ENCODE measurements at places on chromosomes 12 and 14. TPM values are rescaled to one million over a fixed set of nuclear protein-coding genes. Genes with fewer than 3 reads are reported as not detected.

DNA sequence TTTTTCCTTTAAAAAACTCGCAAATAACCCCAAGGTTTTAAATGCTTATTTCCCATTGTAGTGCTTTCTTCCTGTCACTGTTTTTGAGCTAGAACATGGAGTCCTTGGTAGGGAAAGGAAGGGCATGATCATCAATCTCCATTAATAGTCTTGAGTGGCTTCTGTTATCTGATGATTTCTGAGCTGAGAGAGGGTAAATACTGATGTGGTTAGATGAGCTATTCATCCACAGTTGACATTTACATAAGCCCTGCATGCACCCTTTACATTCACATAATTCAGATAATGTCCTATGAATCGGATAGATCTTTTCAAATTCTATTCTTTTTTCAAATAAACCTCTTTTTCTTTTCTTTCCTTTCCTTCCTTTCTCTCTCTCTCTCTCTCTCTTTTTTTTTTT is 81.4 kb downstream of the NTN4 start:
- no peaks in the 10 kb centered on the region for H3K27me3 ChIP-seq
- H3K4me3 ChIP-seq = no peak overlapping the region
- DNase-seq = no peak

KLRD1 gene
- 0.83 TPM for total RNA-seq

- no peaks in the 10 kb centered on the region for H3K36me3 ChIP-seq
- peaks cover 3% of the 10 kb centered on the region for H3K27me3 ChIP-seq
- H3K27ac ChIP-seq = no peak overlapping the region
- no peak for DNase-seq
- H3K4me1 ChIP-seq = no peaks in the 10 kb centered on the region
Observed at GRCh38 chr12:85949253-85949652, 75.2 kb downstream of the NTS start.

RGS6 gene
- 2.4 TPM for total RNA-seq

- H3K4me1 ChIP-seq = no peaks in the 10 kb centered on the region
- DNase-seq = no peak
- H3K27me3 ChIP-seq = no peaks in the 10 kb centered on the region
- no peak overlapping the region for H3K4me3 ChIP-seq
Observed at GRCh38 chr14:48970943-48971342, 615.2 kb downstream of the RPS29 start.

PTPRB gene
- 41.9 TPM for total RNA-seq

KRT83 gene
- total RNA-seq = not detected

DNA sequence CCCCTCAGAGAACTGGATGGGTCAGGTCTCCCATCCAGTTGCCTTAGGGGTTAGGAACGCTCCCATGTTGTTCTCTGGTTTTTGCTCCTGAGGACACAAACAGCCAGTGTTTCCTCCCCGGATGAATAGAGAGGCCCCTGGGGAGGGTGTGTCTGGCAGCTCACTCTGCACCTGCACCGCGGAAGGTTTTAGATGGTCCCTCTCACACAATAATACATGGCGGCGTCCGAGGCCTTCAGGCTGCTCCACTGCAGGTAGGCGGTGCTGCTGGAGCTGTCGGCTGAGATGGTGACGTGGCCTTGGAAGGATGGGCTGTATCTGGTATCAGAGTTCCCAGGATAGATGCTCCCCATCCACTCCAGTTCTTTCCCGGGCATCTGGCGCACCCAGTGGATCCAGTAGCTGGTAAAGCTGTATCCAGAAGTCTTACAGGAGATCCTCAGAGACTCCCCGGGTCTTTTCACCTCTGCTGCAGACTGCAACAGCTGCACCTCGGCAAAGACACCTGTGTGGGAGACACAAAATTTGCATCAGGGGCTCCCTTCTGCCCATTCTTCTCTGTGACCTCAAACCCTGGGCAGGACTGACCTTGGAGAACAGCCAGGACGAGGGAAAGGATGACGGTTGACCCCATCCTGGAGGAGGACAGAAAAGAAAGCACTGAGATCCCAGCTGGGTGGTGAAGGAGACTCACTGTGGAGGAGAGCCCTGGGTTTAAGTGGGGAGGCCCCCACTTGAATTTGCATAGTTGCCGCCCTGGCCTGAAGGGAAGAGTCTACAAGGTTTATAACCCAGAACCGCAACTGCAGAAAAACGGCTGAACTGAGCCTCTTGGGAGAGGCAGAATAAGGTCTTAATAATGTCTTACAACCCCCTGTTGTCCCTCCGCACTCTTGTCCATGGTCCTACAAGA is 1324.8 kb downstream of the TMEM121 start:
- no peaks in the 10 kb centered on the region for H3K4me1 ChIP-seq
- DNase-seq = no peak
- peaks cover 42% of the 10 kb centered on the region for H3K27me3 ChIP-seq
- no peak overlapping the region for H3K4me3 ChIP-seq
- H3K36me3 ChIP-seq = no peaks in the 10 kb centered on the region

TBX5 gene
- total RNA-seq = 20.4 TPM

DNA sequence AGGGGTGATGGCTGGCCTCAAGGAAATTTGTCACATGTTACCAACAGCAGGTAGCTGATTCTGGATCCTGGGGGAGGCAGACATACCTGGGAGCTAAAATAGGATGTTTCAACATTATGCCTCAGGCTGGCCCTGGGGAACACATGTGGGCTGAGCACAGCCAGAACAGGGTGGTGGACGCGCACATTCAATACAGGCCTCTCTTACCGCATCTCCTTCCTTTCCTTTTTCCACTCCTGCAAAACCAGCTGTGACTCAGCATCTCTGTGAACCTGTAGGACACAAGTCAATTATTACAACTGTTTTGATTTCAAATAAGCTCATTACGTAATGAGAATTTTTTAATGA is 61.0 kb downstream of the NT5DC3 start:
- H3K4me1 ChIP-seq = no peaks in the 10 kb centered on the region
- no peak overlapping the region for H3K27ac ChIP-seq
- peaks cover 17% of the 10 kb centered on the region for H3K36me3 ChIP-seq
- H3K4me3 ChIP-seq = no peak overlapping the region

DNA sequence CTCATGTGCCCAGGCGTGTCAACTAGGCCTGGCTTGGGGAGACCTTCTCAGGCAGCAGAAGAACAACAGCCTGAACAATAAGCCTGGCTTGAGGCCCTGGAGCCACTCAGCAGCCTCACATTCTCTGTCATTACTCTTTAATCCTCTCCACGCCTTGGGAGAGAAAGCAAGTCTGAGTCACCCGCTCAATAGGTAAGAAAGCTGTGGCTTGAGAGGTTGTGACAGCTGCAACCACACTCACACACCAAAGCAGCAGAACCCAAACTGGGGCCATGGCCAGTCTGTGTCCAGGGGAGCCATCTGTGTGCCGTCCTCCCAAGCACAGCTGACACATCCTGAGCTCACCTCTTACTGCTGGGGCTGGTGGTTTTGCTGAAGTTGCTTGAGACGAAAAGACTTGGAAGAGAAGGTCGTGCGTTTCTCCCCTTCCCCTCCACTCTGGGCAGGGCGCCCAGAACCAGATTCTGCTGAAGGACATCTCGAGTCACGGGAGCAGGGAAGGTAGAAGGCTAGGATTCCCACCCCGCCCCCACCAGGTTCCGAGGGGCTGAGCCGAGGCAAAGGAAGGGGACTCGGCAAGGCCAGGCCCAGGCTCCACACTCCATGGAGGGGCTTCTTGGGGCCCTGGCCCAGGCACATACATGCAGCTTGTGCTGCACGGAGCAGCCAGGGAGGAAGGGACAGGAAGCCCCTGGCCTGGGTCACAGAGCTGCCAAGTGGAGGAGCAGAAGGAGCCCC is 5.5 kb downstream of the TMEM63C start:
- no peak overlapping the region for H3K27ac ChIP-seq
- H3K36me3 ChIP-seq = no peaks in the 10 kb centered on the region
- no peak overlapping the region for H3K4me3 ChIP-seq
- DNase-seq = no peak
- H3K27me3 ChIP-seq = peaks cover 4% of the 10 kb centered on the region

DNA sequence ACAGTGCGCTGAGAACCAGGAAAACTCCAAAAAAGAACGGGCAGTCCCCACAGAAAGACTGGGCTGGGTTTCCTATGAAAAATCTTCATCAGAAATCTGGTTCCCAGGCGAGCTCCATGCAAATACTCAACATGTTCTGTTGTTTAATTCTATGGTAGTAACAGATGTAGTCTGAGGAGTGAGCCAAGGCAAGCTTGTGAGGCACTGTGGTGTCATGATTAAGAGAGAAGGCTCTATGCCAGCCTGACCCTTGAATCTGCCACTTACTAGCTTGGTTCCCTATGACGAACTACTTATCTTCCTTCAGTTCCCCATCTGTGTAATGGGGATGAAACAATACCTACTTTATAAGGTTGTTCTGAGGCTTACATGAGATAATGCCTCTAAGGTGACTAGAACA is 10.7 kb downstream of the POMT2 start:
- H3K27me3 ChIP-seq = no peaks in the 10 kb centered on the region
- DNase-seq = no peak
- peaks cover 36% of the 10 kb centered on the region for H3K4me1 ChIP-seq
- no peak overlapping the region for H3K27ac ChIP-seq
- H3K4me3 ChIP-seq = no peak overlapping the region
- peaks cover 15% of the 10 kb centered on the region for H3K36me3 ChIP-seq

DNA sequence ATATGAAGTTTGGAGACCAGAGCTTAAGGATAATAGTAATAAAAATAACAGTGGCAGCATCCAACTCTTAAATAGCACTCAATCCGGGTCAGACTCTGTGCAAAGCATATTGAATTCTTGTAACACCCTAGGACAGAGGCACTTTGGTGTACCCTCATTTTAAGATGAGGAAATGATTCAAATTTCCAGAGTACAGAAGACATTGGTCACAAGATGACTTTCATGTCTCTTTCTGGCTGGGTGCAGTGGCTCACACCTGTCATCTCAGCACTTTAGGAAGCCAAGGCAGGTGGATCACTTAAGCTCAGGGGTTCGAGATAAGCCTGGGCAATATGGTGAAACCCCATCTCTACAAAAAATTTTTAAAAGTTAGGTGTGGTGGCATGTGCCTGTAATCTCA is 235.8 kb downstream of the SLC15A4 start:
- no peak overlapping the region for H3K4me3 ChIP-seq
- no peaks in the 10 kb centered on the region for H3K36me3 ChIP-seq

PLEKHG7 gene
- not detected for total RNA-seq

CAPS2 gene
- total RNA-seq = 28.2 TPM

GRCh38 chr12:105261010-105261409 is 25.0 kb upstream of the APPL2 start:
- no peak overlapping the region for H3K27ac ChIP-seq
- H3K27me3 ChIP-seq = peaks cover 16% of the 10 kb centered on the region
- H3K36me3 ChIP-seq = no peaks in the 10 kb centered on the region
- no peak for DNase-seq
- no peaks in the 10 kb centered on the region for H3K4me1 ChIP-seq
- no peak overlapping the region for H3K4me3 ChIP-seq

DNA sequence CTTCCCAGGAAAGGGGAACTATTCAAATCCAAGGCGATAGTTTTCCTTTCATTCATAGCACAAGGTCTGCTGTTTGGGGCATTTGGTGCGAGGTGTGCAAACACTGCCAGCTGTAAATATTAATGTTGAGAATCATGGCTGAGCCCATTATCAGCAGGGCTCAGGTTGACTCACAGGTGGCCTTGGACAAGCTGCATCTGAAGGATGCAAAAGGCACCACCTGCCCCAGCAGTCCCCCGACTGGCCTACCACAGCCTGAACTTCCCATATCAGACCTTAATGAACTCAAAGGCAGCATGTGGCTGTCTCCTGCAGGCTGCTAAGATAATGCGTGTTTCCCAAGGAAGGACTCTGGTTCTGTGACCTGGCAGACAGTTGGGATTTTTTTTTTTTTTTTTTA is 93.3 kb upstream of the MAP1LC3B2 start:
- no peak for DNase-seq
- no peaks in the 10 kb centered on the region for H3K27me3 ChIP-seq
- no peaks in the 10 kb centered on the region for H3K36me3 ChIP-seq
- H3K4me1 ChIP-seq = no peaks in the 10 kb centered on the region

- H3K4me1 ChIP-seq = peaks cover 15% of the 10 kb centered on the region
- H3K27ac ChIP-seq = no peak overlapping the region
- H3K36me3 ChIP-seq = no peaks in the 10 kb centered on the region
- DNase-seq = peak; percentile 86
- H3K27me3 ChIP-seq = no peaks in the 10 kb centered on the region
Observed at GRCh38 chr12:106193394-106194215, 54.2 kb downstream of the CKAP4 start.

KRT72 gene
- not detected for total RNA-seq

KRT85 gene
- not detected for total RNA-seq

DNA sequence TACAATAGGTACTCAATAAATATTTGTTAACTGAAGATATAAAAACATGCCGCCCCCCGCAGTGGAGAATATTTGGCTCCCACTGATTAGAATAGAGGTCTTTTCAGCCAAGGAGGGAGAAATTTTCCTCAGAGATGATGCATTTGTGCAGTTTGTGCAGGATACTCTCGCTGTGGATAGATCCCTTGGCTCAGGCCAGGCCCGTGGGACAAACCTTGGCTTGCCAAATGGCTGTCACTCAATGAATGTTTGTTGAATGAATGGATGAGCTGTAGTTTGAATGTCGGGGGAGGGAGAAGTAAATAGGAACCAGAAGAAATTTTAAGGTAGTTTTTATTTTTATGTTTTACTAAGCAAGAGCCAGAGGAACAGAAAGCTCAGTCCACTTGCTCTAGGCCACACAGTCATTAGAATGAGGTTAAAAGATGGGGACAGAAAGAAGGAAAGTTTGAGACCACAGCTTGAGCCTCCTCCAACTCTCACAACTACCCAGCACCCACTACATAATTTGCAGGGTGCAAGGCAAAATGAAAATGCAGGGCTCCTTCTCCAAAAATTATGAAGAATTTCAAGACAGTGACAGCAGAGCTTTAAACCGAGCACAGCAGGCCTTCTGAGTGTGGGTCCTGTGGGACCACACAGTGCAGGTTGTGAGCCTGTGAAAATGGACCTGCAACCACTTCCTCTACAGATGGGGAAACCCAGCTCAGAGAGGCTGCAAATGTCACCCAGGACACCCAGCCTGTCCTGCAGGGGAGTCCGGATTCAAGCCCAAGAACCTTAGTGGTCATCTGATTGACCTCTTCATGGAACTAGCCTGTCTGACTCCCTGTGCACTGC is 51.4 kb downstream of the WSCD2 start:
- H3K4me1 ChIP-seq = peaks cover 46% of the 10 kb centered on the region
- H3K27ac ChIP-seq = peak overlapping the region; percentile 58
- no peaks in the 10 kb centered on the region for H3K36me3 ChIP-seq
- H3K4me3 ChIP-seq = no peak overlapping the region

DNA sequence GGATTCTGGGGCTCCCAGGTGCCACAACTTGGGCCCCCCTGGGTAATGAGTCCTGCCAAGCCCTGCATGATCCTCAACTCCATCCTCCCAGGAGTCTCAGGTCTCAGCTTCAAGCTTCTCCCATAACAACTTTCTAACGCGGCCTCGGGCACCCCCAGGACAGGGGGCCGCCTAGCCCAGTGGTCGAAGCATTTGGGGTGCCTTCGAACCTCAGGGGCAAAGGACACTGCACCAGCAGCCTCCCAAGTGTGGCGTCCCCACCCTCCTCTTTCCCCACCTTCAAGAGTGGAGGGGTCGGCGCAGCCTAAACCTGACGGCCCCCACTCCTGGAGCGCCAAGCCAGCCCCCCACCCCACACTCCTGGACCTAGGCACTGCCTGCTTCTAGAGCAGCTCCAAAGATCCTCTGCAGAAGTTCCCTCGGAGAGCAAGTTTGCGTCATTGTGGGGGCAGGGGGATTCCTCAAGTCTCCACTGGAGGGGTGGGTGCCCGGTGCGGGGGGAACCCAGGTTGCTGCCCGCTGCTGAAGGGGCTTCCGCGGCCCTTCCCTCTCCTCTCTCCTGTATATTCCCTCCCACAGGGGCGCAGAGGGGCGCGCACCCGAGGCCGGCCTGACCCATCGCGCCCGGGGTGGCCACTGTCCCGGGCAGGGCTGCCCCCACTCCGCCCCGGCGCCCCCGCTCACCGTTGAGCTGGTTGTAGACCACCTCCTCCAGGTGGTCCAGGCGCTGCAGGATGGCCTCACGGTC is 933 bp downstream of the GALNT9 start:
- H3K4me3 ChIP-seq = peak overlapping the region; percentile 18
- H3K27ac ChIP-seq = no peak overlapping the region
- H3K36me3 ChIP-seq = no peaks in the 10 kb centered on the region
- peaks cover 40% of the 10 kb centered on the region for H3K4me1 ChIP-seq
- no peak for DNase-seq
- peaks cover 88% of the 10 kb centered on the region for H3K27me3 ChIP-seq

OR10P1 gene
- total RNA-seq = not detected
